ENCODE measurements at places on chromosomes 7 and 10.

DNA sequence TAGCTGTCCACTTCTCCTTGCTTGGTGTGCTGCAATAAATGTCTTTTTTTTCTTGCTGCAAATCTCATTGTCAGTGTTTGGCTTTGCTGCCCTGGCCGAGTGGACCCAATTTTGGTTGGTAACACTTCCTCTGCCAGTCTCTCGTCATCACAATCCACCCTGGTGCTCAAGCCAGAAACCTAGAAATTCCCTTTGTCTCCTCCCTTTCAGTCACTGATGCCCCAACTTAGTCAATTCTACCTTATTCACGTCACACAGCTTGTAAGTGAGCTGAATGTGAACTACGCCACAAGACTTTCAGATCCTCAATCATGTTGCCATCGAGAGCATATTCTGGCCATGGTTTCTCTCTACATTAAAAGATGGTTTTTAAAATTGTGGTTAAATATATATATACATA lies 13.0 kb upstream of the FRA10AC1 start:
- DNase-seq: no peak

DNA sequence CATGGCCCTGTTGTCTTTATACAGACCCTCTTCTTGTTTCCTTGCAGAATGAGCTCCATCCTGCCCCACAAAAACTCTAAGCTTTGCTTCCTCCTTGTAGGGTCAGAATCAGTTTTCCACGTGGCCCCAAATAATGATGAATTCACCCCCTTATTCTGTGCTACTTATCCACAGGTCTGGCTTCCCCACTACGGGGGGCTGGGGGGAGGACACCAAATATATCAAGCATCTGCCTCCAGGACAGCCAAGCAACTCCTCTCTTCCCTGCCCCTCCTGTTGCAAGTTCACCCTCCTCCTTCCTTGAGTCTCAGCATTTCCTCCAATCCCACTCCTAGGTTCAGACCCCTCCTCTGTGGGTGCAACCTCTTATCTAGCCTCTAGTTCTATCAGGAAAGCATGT lies 743.3 kb downstream of the GRID1 start:
- DNase-seq: no peak

DNA sequence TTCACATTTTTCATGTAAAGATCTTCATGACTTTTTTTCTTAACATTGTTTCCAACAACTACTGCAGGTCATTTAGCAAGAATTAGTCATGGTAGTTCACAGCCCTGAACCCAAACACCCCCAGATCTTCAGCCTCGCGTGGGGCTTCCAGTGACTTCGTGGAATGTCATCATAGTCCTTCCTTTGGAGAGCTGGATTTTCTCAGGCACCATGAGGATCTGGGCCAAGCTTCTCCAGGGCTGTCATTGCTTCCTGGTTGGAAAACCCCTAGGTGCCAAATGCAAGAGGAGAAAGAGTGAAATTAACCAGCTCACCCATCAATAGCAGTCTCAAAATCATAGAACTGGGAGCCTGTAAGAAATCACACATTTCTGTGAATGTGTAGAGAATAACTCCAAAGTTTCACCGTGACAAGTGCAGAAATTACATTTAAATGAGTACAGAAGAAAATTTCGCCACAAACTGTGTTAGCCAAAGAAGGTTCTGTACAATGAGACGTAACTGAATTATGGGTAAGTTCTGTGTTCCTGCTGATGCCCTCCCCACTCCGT lies 175.4 kb downstream of the CELF2 start:
- DNase-seq: no peak

DNA sequence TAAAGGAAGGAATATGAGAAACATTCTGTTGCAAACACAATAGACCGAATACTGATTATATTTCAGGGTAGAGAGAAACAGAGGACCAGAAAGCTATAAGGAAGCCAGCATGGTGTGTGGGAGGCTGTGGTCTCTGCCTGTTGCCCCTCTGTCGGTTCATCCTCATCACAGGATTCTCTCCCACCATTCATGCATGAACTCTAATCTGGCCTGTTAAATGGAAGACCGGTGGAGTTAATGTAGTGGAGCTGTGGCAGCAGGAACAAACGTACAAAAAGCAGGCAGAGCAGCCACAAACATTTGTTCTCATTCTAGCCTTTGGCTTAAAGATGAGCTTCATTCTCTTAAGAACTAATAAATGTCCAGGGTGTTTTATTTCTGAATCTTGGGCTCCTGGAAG lies 902.4 kb downstream of the LRMDA start:
- DNase-seq: no peak

DNA sequence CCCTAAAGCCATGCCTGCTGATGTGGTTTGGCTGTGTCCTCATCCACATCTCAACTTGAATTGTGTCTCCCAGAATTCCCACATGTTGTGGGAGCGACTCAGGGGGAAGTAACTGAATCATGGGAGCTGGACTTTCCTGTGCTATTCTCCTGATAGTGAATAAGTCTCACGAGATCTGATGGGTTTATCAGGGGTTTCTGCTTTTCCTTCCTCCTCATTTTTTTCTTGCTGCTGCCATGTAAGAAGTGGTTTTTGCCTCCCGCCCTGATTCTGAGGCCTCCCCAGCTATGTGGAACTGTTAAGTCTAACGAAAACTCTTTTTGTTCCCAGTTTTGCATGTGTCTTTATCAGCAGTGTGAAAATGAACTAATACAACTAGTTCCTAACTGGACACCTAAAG lies 11.8 kb downstream of the MACROH2A2 start:
- no peak for DNase-seq

- no peak for DNase-seq
Observed at GRCh38 chr7:129110258-129110981, 34.1 kb upstream of the TSPAN33 start.

DNA sequence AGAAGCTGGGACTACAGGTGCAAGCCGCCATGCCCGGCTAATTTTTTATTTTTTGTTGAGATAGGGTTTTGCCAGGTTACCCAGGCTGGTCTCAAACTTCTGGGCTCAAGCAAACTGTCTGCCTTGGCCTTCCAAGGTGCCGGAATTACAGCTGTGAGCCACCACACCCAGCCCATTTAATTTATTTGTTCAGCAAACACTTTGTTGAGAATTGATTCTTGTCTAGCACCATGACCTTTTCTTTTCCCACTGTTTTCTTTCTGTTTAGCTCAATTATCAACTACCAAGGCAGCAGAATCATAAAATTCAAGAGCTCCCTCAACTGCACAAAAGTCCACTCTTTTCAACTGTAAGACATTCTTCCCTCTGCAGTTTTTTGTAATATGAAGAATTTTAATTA lies 47.8 kb upstream of the PARD3 start:
- no peak for DNase-seq

DNA sequence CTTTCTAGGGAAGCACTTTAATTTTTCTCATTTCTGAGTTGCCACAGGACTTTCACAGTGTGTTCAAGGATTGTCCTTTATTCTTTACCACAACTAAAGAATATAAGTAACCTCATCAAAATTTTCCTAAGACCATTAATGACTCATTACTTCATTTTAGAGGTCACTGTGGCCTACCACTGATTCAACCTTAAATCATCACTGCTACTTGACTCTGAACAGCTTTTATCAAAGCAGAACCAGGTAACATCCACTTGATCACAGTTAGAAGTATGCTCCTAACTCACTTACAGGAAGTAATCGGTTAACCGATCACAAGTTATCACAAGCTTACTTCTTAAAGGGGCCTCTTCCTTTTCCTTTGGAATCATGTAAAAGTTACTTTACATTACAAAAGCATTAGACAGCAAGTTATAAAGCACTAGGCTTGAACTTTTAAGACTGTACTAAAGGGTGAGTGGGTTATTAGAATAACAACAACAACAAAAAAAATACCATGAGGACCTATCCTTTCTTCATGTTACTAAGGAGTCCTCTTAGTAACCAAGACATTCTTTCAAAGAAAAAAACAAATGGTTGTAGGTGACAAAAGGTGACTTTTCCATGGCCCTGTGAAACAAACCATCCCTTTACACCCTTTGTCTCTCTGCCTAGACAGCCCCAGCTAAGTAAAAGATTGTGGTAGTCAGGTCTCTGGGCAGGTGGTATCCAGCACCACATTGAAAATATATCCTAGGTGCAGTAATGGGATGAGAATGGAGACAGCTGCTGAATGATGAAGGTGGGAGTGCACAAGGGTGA lies 40.0 kb upstream of the PDK4 start:
- no peak for DNase-seq

DNA sequence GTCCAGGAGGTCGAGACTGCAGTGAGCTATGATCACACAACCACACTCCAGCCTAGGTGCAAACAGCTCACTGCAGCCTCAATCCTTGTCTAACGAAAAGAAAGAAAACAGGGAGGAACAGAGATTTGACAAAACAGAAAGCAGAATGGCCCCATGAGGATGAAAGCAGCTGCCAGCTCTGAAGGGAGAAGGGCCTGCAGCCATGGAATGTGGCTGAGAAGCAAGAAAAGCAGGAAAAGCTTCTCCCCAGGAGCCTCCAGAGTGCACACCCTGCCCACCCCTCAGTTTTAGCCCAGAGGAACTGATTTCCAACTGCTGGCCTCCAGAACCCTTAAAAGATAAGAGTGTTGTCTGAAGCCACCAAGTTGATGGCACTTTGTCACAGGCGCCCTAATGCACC lies 13.0 kb downstream of the ESYT2 start:
- DNase-seq: no peak
